Inflammatory macrophage (primary cell): ENCODE measurements at places on chromosomes 16 and 17.

GRCh38 chr16:13829697-13830299 lies 90.2 kb upstream of the ERCC4 start:
- no peak for DNase-seq

GRCh38 chr16:74679983-74680382 lies 13.3 kb upstream of the RFWD3 start:
- no peak for DNase-seq

- DNase-seq = no peak
Observed at GRCh38 chr16:54505549-54506213, 219.1 kb upstream of the IRX3 start.

DNA sequence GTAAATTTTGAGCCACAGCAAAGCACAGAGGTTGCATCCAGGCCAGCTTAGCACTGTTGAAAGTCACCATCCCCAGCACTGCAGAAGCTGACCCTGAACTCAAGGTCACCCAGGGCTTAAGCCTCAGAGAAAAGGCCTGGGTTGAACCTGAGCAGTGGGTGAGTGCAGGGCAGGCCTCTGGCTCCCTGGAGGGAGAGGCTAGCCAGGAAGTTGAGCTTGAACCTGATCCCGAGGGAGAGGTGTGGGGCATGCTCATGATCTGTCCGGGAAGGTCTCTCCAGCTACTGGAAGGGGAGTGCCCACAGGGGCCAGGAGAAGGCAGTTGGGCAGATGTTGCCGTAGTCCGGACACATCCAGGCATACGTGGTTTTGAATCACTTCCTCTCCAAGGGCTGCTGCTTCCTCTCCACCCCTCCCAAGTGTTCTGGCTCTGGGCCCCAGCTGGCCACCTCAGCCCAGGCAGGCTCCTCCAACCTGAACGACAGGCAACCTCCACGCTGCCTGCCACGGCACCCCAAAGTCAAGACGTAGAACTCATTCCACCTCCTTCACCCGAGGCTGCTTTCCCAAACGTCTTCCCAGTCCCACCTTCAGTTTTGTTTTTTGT lies 18.4 kb downstream of the CARHSP1 start:
- peak; percentile 53 for DNase-seq

- peak; percentile 90 for DNase-seq
Observed at GRCh38 chr16:31118223-31119155, 1.0 kb downstream of the KAT8 start.

DNA sequence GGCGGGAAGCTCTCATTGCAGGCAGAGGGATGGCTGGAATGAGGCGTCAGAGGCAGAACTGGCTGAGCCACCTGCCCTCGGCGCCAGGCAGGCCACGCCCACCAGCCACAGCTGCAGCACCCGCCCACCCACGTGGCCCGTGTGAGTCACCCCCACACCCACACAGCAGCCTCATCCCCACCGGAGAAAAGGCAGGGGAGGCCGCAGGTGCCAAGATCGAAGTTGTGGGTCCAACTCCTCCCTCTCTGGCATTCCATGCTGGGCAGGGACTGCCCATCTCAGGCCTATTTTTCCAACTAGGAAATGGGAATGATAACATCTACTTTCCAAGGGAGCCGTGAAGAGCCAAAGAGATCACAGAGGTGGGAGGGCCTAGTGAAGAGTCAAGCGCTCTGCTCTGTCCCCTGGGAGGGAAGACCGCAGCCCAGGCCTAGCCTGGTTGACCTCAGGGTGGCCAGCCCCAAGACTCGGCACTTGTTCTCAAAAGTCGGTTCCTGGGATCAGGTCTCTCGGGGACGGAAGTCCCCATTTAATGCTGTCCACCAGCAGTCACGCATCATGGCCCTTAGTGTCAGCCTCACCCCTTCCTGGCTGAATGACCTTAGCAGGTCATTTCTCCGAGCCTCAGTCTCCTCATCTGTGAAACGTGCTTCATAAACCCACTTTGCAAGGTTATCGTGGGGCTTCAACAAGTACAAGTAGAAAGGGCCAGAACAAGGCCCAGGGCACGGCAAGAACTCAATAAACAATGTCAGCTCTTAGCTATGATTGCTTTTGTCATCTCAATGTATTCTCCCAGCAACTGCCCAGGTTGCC lies at the start of gene TRPV3:
Gene TRPV3, minus strand, starts transcription at position 45 of the 816 bp plus-strand sequence. CDS start 2,962 bp downstream, outside the sequence.
- DNase-seq = no peak

- no peak for DNase-seq
Observed at GRCh38 chr17:29577001-29577370, 8.5 kb downstream of the TP53I13 start.

- peak; percentile 13 for DNase-seq
Observed at GRCh38 chr17:50660887-50661345, 26.2 kb downstream of the ABCC3 start.

DNA sequence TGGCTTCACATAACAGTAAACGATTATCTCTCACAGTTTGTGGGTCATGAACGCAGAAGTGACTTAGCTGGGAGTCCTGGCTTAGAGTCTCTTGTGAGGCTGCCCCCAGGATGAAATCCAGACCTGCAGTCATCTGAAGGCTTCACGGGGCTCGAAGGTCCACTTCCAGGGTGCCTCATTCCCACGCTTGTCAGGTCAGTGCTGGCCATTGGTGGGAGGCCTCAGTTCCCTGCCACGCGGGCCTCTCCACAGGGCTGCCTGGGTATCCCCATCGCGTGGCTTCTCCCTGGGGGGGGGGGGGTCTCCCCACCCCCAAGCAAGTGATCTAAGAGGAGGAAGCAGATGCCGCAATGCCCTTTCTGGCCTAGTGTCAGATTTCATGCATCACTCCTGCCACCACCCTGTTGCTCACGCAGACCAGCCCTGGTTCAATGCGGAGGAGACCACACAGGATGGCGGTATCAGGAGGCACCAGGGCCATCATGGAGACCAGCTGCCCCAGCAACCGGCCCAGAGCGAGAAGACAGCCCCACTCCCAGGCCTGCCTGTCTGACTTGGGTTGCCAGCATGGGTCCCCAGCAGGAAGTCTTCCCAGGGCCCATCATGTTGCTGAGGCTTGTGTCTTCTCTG lies 77.3 kb upstream of the CDH5 start:
- no peak for DNase-seq

DNA sequence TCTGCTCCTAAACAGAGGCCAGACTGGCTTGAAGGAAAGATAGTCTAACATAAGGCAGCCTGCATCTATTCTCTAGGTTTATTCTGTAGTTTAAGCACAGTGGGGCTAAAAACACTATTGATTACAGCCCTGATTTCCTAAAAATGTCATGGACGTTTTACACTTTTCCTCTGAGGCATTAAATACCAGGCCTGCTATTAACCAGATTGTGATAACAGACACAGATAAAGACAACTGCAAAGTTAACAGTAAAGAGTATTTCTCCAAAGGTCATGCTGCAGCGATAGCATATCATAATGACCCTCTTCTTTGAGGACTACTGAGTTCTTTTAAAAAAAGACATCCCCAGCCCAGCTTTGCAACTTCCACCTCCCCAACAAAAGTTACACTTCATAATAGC lies 59.6 kb upstream of the MON1B start:
- DNase-seq = no peak

DNA sequence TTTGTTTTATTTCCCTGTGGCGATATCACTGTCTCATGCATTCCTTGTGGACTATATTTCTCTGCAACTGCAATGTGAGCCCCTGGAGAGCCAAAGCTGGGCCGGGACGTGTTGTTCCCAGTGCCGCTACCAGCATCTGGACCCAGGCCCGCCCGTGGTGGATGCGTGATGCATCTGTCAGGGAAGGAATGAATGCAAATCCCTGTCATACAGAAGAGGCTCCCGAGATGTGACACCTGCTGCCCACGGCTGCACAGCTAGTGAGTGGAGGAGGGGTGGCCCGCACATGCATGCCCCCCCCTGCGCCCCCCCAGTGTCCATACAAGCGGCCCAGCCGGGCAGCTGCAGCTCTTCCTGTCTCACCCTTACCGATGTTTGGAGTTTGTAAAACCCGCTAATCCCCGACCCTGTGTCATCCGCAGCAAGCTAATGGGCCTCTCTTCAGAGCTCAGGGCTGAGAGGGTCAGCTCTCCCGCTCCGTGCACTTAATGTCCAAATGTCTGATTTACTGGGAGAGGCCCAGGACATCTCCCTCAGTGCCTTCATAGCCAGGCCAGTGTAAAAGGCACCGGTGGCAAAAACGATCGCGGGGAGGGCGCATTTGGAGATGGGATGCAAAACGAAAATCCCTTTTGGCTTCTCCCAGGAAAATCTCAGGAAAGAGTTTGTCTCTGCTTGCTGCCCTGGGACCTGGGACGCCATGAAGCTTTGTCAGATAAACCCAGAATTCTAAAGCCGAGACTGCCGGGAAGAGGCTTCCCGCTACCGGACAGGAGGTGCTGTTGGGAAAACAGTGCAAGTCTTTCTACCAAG lies 91.8 kb downstream of the FOXL1 start:
- DNase-seq = no peak

DNA sequence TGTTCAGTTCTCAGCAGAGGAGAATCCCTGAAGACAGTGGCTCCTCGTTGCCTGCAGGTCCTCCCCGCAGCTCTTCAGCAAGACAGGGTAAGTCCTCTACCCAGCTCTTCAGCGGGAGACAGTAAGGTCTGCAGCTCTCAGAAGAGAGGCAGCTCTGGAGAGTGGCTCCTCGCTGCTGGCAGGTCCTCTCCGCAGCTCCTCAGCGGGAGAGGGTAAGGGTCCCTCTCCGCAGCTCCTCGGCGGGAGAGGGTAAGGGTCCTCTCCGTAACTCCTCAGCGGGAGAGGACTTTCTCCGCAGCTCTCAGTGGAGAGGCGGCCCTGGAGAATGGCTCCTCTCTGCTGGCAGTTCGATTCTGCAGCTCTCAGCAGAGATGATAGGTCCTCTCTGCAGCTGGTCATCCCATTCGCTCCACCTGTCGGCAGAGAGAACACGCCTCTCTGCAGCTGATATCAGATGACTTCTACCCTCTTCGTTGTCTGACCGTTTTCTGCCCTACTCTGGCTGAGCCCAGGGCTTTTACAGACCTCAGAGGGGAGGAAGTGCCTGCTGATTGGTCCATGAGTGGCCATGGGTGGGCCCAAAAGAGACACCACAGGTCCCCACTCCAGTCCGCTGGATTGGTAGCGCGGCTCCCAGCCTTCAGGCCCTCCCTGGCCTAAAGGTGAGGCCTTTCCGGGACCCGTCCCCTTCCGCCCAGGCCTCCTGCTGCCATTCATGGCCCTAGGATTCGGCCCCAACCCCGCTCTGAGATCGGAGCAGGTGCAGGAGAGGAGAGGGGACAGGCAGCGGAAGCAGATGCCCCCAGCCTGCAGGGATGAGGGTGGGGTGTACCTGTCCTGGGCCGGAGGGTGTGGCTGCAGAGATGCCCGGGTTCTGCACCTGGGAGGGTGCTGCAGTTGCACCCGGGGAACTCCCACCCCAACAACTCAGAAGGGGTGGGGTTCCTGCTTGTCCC lies 11.9 kb upstream of the SHCBP1 start:
- DNase-seq = no peak

- peak; percentile 87 for DNase-seq
Observed at GRCh38 chr16:88977018-88977811, at the start of gene CBFA2T3. Gene CBFA2T3 (minus strand): TSS chr16:88977207. CDS start chr16:88976807, 400 bp downstream.

GRCh38 chr16:627454-628239 lies 3.1 kb upstream of the WFIKKN1 start:
- no peak for DNase-seq

DNA sequence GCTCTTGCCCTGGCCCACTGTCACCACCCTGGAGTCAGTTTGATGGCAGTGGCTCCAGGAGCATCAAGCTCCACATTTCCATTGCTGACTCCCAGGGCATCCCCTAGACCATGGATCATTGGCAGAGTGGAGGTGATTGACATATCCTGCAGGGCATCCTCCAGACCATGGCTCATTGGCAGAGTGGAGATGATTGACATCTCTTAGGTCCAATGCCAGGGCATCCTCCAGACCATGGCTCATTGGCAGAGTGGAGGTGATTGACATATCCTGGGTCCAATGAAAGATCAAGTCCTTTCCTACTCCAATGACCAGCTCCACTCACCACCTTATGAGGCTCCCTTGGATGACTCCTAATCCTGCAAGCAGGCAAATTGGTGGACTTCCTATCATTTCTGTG lies 174.3 kb upstream of the NLRP1 start:
- DNase-seq = peak; percentile 20

DNA sequence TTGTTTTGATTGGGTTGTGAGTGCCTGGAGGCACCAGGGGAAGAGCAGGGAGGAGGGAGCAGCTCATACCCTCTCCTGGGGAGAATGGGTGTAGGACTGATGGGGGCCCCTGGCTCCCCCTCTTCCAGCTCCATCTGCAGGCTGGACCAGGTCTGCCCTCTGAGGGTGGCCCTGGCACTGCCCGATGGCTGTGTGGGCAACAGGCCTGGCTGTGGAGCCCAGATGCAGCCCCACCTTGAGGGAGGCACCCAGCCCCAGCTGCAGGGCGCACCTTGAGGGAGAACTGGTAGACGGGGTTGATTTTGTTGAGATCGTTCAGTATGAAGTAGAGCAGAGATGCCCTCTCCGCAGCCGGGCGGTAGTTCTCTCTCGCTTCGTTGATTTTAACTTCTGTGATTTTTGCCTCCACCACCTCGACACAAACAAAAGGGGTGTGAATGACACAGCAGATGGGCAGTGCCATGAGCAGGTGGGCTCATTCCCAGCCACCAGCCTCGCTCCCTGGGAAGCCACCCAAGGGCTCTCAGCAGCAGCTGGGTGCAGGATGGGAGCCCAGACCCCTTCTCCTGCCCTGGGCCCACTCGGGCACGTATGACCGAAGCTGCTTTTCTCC lies 71.6 kb downstream of the PGS1 start:
- no peak for DNase-seq

DNA sequence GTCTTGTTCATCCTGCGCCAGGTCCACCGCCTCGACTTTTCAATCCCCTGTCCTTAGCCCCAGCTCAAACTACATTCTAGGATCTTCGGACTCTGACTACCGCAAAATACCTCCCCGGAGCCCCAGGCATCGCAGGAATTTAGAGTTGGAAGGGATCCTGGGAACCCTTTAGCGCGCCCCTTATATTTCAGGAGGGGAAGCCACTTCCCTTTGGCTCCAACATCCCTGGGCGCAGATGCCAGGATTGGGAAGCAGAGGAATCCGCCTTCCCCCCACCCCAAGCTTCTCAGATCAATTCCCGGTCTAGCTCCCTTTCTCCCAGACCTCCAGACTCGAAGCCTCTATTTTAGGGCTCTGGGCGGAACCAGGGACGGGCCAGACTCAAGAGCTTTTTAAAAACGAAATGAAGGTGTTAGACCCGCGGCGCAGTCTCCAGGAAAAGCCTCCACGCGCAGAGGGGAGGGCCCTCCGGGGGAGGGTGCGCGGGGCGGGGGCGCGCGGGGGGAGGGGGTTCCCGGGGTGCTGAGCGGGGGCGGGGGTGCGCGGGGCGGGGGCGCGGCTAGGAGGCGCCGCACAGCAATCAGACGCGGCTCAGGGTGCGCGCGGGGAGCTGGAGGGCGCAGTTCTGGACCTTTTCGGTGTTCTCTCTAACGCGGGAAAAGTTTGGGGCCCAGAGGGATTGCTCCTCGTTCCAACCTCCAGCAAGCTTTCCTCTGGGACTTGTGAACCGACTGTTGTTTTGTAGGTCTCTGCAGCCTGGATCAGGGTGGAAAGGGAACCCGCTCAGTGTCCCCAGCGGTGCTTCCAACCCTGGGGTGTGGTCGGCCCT lies 1.6 kb downstream of the AHSP start:
- DNase-seq = no peak

- DNase-seq = no peak
Observed at GRCh38 chr16:19523184-19523558, 571 bp upstream of the CCP110 start.
